NCI-H82 (cell line): ENCODE measurements at places on chromosomes 3 and 15.

DNA sequence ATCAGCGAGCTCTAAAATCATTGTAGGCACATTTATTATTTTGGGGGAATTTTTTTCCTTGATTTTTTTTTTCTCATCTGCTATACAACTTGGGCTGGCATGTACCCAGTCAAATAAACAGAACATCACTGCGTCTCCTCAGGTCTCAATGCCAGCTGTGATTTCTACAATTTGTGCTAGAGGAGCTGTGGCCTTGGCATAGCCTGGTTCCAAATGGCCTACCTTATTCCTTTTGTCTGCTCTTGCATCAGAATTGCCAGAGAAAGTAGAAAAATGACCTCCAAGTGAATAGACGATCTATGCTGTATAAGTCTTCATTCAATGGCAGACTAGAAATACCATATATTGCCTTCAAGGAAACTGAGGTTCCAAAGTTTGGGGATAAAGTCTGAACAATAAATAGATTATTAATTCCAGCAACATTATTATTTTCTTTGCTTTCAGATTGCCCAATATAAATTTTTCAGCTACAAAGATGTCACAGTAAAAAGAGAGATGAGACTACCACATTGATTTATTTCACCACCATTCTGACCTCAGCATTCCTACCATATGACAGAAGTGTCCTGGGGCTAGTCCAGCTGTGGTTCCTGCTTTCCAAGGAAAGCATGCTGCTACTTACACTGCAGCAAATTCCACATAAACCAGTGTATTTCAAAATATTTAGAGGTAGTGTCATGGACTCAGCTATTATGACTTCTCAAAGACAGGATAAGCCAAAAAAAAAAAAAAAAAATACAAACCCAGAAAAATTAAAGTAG, 493.9 kb upstream of the ZNF385D start:
- DNase-seq = no peak

- no peak for DNase-seq
Observed at GRCh38 chr3:140427786-140428185, 250.1 kb upstream of the TRIM42 start.

GRCh38 chr15:94231723-94232468, 535 bp downstream of the MCTP2 start:
- no peak for DNase-seq

GRCh38 chr3:30970183-30970582, 75.7 kb upstream of the GADL1 start:
- no peak for DNase-seq

DNA sequence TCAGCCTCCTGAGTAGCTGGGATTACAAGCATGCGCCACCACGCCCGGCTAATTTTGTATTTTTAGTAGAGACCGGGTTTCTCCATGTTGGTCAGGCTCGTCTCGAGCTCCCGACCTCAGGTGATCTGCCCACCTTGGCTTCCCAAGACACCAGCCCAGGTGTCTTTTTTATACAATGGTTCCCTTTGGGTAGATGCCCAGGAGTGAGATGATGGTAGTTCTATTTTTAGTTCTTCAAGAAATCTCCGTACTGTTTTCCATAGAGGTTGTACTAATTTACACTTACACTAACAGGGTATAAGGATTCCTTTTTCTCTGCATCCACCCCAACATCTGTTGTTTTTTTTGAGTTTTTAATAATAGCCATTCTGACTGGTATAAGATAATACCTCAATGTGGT, 94.3 kb downstream of the IGF2BP2 start:
- no peak for DNase-seq

- no peak for DNase-seq
Observed at GRCh38 chr3:171950373-171950772, 89.0 kb upstream of the FNDC3B start.

DNA sequence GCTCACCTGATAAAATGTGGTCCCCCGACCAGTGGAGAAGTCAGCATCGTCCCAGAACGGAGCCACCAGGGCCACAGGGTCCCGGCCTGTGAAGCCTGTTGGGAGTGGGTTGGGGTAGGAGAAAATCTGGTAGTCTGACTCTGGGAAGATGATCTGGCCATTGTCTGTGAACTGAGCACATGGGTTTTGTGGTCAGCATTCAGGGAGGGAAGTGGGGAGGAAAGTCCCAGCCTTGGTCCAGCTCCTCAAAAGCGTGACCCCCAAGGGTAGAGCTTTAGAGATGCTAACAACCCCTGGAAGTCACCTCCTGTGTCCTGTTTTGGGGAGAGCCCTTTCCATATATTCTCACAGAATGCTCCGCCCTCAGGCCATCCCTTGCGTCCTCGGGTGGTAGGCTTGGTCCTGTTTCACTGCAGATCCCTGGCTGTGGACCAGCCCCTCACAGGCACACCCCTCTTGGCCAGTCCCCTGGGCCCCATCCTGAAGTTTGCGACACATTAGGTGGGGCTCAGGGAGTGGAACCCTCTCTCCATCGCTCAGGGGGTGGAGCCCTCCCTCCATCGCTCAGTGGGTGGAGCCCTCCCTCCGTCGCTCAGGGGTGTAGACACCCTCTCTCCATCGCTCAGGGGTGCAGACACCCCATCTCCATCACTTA, 40.0 kb downstream of the MUC4 start:
- no peak for DNase-seq

- no peak for DNase-seq
Observed at GRCh38 chr15:45921376-45921775, 286.5 kb downstream of the SQOR start.

DNA sequence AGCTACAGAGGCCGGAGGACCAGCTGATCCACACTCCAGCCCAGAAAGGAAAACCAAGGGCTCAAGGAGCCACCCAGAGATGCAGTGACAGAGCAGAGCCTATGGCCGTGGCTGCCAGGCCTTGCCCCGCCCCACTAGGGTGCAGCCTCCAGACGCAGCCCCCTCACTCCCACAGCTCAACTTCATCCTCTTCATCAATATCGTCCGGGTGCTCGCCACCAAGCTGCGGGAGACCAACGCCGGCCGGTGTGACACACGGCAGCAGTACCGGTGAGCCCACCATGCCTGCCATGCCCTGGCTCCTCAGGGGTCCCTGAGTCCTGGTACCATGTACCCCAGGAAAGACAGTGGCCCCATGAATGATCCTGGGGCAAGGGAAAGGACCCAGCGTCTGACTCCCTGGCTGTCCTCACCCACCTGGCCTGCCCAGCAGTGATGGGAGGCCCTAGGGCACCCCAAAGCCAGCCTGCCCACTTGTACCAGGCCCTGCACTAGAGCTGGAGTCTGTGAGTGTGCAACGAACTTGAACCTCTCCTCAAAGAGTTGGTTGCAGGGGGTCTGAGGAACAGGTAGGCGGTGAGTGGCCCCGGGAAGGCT, 24.2 kb downstream of the PTH1R start:
- no peak for DNase-seq

GRCh38 chr3:151425627-151426340, 35.1 kb downstream of the IGSF10 start:
- no peak for DNase-seq

GRCh38 chr3:187799942-187800641, 54.8 kb upstream of the BCL6 start:
- DNase-seq = no peak

GRCh38 chr3:107395066-107395465, 17.8 kb downstream of the CCDC54 start:
- no peak for DNase-seq

- DNase-seq = no peak
Observed at GRCh38 chr15:55403531-55403930, 4.6 kb downstream of the CCPG1 start.

DNA sequence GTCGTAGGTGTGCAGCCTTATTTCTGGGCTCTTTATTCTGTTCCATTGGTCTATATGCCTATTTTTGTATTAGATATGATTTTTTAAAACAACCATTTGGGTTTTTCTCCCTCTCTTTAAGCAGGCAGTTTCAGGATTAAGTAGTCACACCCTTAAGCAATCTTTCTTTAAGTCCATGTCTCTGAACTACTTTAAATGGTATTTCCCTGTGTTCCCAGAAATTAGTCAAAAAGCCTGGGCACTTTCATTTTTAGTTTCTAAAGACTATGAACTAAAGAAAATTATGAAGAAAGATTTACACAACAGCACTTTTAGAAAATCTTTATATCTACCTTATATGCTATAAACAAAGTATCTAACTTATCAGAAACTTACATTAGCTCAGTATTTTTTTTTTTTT, 110.3 kb downstream of the FAIM start:
- DNase-seq = no peak

- no peak for DNase-seq
Observed at GRCh38 chr3:115784739-115785536, 161.6 kb downstream of the GAP43 start.

DNA sequence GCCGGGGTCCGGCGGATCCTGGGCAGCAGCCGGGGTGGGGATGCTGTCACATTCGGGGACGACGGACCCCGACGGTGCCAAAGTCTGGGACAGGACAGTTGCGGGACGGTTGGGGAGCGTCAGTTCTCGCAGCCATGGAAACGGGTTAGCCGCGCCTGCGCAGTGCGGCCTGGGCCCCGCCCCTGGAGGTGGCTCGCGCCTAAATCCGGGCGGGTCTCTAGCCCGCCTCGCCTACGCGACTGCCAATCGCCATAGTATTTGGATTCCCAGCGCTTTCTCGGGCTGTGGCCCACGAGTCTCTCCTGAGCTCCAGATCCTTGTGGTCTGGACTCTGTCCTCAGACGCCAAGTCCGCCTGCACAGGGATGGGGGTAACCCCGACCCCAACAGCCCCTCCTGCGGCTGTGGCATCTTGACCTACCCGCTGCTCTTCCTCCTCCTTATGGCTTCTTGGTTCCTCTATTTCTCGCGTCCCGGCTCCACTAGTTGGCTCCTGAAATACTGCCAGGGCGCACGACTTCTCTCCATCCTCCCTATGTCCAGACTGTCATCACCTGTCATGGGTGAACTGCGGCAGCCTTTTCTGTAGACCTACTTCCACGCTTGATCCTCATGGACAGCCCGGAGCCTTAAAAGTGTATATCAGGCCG, at the start of gene ZMYND10:
Gene ZMYND10, minus strand, starts transcription at position 147 of the 649 bp plus-strand sequence. CDS start 153 bp downstream, outside the sequence.
- peak; percentile 79 for DNase-seq

- no peak for DNase-seq
Observed at GRCh38 chr3:112346491-112347122, 13.7 kb downstream of the CD200 start.

GRCh38 chr3:72951259-72951722, 45.3 kb upstream of the PPP4R2 start:
- no peak for DNase-seq

DNA sequence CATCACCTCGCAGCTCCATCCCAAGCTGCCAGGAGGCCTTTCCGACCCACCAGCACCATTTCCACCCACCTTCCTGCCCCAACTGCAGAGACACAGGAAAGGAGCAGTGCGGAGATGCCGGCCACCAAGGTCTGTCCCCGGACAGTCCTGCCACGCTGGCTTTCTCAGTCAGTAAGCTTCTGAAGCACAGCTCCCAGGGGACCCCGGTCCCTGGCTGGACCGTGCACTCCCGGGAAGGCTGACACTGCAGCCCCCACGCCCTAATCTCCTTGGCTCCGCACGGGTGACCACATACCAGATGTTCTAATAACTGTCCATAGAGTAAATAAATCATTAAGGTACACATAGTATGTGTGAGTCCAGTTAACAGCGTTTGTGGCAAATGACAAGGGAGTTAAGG, 73.5 kb downstream of the VGLL4 start:
- DNase-seq = peak; percentile 57

DNA sequence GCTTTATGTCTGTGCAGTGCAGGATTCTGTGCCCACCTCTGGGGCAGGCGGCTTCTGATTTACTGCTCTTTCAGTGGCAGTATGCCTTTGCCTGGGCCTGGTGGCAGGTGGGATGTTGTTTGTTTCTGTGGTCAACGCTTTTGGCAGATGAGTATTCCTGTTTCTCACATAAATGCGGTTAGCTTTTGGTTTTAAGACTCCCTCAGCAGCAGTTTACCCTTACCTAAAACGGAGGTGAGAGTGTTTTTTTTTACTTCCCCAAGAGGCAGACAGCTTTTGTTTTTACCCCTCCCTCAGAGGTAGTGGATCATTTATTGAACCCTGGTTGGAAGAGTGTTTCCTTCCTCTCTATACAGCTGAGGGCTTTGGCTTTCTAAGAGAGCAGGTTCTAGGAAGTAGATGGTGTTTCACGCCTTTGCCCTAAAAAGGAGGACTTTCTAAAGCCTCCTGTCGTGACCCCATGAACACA, 134.1 kb upstream of the PLSCR5 start:
- no peak for DNase-seq

DNA sequence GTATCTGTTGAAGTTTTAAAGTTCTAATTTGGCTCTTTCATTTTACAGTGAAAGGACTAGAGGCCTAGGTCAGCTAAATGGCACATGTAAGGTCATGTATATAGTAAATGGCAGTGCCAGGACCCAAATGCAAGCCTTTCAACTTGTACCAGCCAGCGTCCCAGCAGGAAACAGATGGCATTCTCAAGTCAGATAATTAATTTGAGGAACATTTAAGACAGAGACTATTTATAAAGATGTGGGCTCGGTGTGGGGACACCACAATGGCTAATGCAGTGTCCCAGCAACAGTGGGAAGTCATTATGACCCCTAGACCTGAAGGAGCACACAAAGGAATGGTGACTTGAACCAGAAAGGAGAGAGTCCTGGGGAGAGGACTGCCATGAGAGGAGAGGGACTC, 6.1 kb downstream of the MINDY4B start:
- DNase-seq = no peak

DNA sequence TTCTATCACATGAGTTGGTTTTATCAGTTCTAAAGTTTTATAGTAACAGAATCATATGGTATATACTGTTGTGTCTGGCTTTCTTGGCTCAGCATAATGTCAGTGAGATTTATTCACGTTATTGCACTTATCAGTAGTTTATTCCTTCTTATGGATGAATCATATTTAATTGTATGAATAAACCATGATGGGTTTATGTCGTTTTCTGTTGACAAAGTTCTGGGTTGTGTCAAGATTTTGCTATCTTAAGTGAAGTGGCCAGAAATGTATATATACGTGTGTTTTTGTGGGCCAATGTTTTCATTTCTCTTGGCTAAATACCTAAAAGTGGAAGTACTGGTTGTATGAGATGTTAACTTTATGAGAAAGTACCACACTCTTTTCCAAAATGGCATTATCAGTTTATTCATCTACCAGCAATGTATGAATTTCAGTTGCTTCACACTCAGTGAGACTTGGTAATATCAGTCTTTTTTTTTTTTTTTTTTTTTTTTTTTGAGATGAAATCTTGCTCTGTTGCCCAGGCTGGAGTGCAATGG, 112.4 kb upstream of the DCBLD2 start:
- no peak for DNase-seq

DNA sequence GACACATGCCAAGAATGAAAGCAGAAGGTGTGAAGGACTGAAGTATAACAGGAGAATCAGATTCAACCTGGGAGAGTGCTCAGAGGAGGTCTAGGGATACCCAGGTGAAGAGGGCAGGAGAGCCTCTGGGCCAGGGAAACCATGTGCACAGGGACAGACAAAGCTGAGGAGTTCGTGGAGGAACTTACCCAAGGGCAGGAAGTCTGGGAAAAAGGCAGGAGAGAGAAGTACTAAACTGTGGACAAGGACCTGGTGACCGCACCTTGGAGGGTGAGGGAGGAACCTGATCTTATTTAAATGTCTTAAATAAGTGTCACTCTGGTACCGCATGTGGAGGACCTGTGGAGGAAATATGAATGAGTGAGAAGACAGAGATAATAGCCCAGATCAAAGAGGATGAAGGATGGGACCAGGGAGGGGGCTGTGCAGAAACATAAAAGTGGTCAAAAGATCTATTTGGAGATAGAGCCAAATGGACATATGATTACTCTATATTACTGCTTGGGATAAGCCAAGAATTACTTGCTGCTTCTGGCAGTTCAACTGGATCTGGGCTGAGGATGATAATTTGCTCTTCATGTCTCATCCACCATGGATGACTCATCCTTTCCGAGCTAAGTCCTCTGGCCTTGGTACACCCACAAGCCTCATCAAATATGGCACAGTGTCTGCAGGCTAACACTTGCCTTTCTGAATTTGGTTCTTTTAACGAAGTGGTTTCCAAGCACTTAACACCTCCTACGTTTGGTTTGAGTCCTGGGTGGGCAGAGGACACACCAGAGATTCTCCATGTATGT, 116.9 kb upstream of the NMNAT3 start:
- DNase-seq = peak; percentile 16
